ENCODE measurements at places on chromosomes 2 and 18.

DNA sequence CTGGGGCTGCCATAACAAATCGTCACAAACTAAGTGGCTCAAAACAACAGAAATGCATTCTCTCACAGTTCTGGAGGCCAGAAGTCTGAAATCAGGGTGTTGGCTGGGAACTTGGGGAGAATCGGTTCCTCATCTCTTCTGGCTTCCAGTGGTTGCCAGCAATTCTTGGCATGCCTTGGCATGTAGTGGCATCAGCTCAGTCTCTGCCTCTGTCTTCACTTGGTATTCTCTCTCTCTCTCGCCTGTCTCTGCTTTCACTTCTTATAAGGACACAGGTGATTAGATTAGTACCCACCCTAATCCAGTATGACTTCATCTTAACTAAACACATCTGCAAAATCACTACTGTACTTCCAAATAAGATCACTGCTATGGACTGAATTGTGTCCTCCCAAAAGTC is 695.4 kb upstream of the ID2 start:
- DNase-seq, result no peak

- peak; percentile 25 for DNase-seq
Measured at GRCh38 chr2:8456151-8457091, 225.4 kb upstream of the ID2 start.

GRCh38 chr2:221715523-221716247 is 143.6 kb upstream of the EPHA4 start:
- DNase-seq, result no peak

DNA sequence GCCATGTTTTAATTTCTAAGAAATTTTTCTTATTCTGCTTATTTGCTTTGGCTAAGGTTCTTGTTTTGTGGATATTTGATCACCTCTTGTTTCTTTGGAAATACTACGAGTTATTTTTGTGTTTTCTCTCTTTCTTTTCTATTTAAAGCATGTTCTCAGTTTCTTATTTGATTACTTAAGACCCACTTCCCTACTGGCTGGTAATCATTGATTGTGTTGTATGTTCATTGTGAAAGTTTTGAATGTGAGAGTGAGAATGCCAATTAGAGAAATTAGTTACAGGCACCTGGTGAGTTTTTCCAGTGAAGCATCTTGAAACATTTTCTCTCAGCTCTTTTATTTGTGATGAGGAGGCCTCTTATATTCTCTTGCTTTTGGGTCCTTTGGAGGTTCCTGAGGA is 226.7 kb upstream of the MC4R start:
- DNase-seq, result no peak

DNA sequence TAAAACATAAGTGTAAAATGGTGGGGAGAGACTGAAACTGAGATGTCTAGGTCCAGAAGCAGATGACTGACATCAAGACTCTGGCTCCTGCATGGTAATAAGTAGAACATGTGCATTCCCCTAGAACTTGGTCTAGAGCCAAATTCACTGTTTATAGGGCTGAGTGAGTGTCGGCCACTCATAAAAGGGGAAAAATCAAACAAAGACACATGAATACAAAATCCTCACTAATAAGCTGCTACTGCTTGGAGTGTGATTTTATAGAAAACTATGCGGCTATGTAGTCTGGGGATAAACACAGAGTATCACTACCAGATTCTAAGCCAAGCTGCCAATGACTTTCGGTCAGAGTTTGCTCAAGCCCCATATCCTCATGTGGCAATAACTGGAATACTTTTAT is 1080.8 kb upstream of the DDX18 start:
- DNase-seq, result no peak

All from femur (tissue), 1 donor.